ENCODE measurements at places on chromosomes 5 and 9.

- DNase-seq = no peak
Observed at GRCh38 chr9:88161144-88161543, 22.9 kb upstream of the SPATA31C2 start.

DNA sequence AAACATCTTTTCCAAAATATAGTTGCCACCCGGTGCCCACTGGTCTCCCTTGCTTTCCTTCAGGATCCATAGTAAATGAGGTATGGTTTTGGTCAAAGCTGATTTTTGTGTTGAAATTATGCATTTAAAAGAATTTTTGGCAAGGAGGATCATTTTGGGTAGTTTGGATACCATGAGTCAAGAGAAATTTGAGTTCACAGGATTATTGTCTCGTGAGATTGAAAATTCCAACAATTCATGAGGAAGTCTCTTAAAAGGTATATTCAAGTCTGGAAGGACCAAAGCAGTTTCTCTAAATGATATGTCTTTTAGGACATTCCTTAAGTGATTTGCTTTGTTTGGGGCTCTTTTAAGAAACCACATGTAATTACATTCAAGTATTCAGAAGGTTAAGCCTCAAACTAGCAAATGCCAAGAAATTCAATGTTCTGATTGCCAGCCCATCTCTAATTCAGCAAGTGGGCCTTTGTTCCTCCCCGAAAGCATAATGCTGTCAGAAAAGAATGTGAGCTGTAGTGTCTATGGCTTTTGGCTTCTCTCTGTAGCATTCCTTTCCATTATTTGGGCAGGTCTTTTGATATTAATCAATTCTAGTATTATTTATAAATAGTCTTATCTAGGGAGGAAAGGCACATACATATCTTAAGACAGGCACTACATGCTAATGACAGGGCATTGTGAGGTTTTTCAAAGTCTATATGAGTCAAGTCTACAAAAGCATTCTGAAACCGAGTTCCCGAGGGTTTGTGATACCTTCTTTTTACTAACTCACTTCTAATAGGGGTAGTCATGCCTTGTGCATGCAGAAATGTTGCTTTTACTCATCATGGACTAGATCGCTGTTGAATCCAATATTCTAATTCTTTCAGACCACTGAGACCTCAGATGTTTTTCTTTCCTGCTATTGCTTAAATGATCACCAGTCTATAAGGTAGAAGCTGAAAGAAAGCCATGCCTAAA, 453.9 kb downstream of the ENC1 start:
- no peak for DNase-seq

GRCh38 chr9:36964791-36965190, 69.3 kb downstream of the PAX5 start:
- no peak for DNase-seq

GRCh38 chr9:22169727-22170503, 160.8 kb upstream of the CDKN2B start:
- no peak for DNase-seq

GRCh38 chr9:71131145-71131544, 9.7 kb upstream of the TRPM3 start:
- no peak for DNase-seq

DNA sequence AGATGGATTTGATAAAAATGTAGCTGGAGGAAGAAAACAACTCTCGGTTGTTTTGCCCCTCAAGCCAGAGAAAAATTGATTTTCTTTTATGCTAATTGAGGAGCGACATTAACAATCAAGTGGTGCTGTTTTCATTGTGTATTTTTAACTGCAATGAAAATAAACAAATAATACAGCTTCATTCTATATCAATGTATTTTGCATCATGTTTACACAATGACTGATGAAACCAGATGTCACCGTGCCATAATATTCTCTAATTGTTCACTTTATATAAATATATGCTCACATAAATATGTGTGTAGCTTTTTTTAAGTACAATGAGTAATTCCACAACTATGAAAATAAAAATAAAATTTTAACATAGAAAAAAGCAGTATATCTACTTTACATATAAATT, 139.0 kb upstream of the PRDM9 start:
- DNase-seq = no peak

- DNase-seq = no peak
Observed at GRCh38 chr5:765948-766631, 18.4 kb downstream of the ZDHHC11B start.

GRCh38 chr9:76390656-76391055, 3.6 kb downstream of the RFK start:
- no peak for DNase-seq

DNA sequence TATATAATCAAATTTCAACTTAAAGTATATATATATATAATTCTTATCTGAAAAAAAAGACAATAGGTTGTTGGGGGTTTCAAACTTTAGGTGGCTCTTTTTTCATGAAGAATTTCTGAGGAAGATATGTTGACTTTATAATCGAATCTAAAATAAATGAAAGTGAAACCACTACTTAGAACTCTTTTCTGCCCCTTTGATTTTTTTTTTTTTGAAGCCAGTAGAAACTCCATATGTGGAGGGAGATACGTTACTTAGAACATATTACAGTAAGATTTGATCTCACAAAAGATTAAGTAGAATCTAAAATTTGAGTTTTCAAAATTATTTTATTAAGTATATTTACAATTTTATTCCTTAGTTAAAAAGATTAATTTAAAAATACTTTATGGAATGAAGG, 96.9 kb downstream of the ATG10 start:
- DNase-seq = no peak

DNA sequence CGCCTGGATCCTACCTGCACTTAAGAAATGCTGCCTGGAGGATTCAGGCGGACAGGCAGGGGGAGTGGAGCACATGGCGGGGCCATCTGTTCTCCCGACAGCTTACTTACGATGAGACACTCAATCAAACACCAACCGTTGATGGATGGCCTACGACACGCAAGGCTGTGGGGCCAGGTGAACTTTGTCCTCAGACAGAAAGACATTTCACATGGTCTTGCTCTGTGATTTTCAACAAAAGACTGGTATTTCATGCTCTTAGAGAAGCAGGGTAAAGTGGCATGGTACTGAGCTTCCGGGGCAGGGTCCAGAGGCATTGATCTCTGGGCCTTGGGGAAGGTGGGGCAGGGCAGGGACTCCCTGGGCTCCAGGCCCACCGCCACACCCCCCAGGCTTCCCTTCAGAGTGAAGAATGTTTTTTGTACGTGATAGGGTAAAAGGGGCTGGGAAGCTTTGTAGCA, 9.1 kb upstream of the OLFM1 start:
- DNase-seq = no peak

- DNase-seq = no peak
Observed at GRCh38 chr5:35046774-35047173, 975 bp downstream of the AGXT2 start.

- DNase-seq = no peak
Observed at GRCh38 chr5:156259618-156260017, 67.3 kb upstream of the SGCD start.

DNA sequence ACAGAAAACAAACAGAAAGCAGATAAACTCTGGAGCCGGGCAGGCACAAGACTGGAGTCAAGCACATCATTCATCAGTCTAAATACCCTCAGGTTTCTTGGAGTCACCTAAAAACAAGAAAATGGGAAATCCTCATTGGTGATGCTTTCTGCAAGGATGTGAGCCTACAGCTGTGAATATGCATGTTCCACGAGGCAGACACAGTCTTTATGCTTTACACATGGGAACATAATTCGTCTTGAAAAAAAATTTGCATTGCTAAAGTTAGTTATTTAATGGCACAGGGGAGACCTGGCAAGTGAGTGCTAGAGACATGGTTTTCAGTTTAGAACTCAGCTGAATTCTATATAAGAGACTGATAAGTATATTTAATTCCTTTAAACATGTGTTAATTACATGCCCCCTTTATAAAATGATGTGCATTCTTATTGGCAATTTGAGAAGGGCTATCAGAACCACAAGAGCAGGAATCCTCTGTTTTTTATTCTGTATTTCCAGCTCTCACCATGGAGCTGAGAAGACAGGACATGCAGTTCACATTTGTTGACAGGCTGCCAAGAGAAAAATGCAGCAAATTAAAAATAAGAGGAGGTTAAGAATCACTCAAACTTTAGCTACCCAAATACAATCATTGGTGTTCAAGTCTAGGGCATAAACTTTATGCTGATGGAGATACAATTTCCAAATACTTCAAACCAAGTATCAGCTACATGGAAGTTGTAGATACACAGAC, 438.0 kb upstream of the MPDZ start:
- no peak for DNase-seq

GRCh38 chr5:651296-652022, 39.3 kb downstream of the CEP72 start:
- no peak for DNase-seq

- no peak for DNase-seq
Observed at GRCh38 chr5:83066548-83067110, 10.6 kb downstream of the TMEM167A start.

GRCh38 chr5:93497096-93497495, 83.9 kb downstream of the NR2F1-AS1 start:
- no peak for DNase-seq

- no peak for DNase-seq
Observed at GRCh38 chr5:176866707-176867310, 32.3 kb downstream of the HK3 start.

GRCh38 chr5:104372376-104372775, 809.8 kb upstream of the NUDT12 start:
- no peak for DNase-seq

- DNase-seq = no peak
Observed at GRCh38 chr9:100204796-100205195, 105.8 kb downstream of the INVS start.
